ENCODE measurements at places on chromosomes 7 and 10. TPM values are rescaled to one million over a fixed set of nuclear protein-coding genes. Genes with fewer than 3 reads are reported as not detected.

MOGAT3 gene
- not detected for total RNA-seq

SEMA4G gene
- 6.9 TPM for total RNA-seq

TMEM184A gene
- 0.64 TPM for total RNA-seq

CPA2 gene
- total RNA-seq: not detected

GPR15LG gene
- total RNA-seq: not detected

Measured in glomerular endothelial cell (primary cell).